Breast epithelium (tissue), 4 donors: ENCODE measurements at places on chromosomes 6 and 20.

GRCh38 chr6:46263707-46264086 is 92.9 kb upstream of the ENPP5 start:
- DNase-seq, result no peak

DNA sequence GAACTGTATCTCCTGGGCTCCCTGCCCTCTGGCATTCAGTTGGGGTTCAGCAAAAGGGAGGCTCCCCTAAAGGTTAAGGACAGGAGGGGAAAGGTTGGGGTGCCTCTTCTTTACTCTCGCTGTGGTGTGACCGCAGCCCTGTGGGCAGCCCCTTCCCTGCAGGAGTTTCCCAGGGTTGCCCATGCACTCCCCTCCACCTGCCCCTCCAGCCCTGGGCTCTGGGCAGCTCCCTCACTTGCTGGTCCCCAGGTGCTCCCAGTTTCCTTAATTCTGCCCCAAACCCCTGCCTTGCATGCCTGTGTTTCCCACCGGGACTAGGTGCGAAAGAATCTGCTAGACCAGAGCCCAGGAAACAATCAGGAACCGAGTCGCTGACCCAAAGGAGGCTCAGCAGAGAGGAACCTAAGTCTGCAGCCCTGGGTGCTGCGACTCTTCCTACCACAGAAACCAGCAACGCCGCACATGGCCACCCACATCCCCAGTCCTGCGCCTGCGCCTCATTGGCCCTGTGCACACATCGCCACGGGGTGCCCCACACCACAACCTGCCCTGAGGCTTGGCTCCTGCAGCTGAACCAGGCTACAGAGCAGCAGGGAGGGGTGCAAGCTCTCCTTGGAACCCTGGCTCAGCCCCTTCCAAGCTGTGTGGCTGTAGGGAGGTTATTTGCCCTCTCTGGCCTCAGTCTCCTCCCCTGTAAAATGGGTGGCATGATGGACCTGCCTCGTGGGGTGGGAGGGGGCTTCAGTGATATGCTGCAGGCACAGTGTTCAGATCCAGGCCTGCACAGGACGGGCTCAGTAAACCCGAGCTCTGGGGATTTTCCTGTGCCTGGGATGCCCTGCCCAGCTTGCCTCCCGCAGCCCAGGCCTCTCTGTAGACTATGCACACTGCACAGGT is 487.6 kb downstream of the PREX1 start:
- DNase-seq, result no peak

GRCh38 chr6:78611886-78612480 is 255.4 kb upstream of the IRAK1BP1 start:
- no peak for DNase-seq

- no peak for DNase-seq
These were observed 42.3 kb downstream of the VGLL2 start for GRCh38 chr6:117307655-117308054.

- no peak for DNase-seq
These were observed 860 bp upstream of the TMEM14C start for GRCh38 chr6:10721850-10722569.

DNA sequence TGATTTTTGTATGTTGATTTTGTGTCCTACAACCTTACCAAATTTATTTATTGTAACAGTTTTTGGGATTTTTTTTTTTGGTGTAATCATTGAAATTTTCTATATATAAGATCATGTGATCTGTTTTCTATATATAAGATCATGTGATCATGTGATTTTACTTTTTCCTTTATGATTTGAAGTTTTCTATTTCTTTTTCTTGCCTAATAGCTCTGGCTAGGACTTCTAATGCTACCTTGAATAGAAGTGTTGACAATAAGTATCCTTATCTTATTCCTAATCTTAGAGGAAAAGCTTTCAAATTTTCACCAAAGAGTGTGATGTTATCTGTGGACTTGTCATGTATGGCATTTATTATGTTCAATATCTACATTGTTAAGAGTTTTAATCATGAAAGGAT is 69.7 kb downstream of the TNFAIP3 start:
- DNase-seq, result no peak

GRCh38 chr20:11098888-11099287 is 425.1 kb upstream of the JAG1 start:
- DNase-seq, result no peak

- DNase-seq, result no peak
These were observed 83.7 kb upstream of the MPC1 start for GRCh38 chr6:166466178-166467122.

DNA sequence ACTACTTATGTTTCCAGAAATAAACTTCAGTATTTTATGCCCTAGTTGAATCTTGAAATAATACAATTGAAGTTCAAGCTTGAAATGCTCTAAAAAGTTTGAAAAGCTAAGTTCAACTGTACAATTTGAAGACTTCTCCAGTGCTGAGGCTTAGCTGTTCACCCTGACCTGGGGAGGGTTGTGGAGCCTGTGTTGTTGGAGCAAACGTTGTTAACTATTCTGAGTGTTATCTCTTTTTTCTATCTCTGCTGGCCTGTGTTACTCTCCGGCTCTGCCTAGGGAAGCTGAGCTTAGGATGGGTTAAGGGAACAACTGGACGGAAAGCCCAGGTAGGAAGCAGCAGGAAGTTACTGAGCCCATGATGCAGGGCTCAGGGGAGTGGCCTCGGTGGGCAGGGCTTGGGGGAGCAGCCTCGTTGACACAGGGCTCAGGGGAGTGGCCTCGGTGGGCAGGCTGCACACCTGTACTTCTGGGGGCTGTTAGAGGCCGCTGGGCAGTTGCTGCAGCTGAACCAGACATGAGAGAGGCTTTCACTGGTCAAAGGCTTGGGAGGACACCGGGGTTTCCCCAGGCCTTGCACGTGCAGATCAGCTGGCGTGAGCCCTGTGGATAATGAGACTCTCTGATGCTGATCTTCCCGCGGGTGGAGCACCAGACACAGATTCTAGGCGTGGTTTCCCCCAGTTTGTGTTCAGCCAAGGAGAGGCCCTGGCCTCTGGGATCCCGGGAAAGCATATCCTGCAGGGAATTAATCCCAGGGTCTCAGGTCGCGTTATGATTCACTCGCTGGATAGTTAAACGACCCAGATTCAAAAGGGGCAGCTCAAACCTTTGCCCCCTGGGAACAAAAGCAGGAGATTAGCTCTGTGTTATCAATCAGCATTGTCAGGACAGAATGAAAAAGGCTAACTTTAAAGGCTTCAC is 58.9 kb downstream of the ERMARD start:
- DNase-seq, result no peak

- DNase-seq, result no peak
These were observed 97.4 kb upstream of the IFNGR1 start for GRCh38 chr6:137316626-137317025.

GRCh38 chr6:83594941-83595340 is 82.6 kb downstream of the PRSS35 start:
- DNase-seq, result no peak

DNA sequence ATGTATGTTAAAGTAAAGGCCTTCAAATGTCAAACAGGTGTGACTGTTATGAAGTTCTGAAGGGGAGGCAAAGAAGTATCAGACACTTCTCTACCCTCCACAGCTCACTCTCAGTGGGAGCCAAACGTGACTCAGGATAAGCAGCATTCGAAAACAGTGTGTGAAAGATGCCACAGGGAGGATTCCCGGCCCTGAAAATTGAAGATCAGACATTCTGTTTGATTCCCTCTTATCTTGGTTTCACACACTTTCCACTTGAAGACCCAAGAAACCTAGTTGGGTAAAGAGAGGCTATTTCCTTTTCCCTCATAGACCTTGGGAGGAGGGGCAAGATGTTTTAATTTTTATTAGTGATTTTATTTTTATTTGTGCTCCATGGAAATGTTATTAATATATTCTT is 164.2 kb upstream of the SUPT3H start:
- DNase-seq, result no peak
